ENCODE measurements at places on chromosomes 7 and 10.

DNA sequence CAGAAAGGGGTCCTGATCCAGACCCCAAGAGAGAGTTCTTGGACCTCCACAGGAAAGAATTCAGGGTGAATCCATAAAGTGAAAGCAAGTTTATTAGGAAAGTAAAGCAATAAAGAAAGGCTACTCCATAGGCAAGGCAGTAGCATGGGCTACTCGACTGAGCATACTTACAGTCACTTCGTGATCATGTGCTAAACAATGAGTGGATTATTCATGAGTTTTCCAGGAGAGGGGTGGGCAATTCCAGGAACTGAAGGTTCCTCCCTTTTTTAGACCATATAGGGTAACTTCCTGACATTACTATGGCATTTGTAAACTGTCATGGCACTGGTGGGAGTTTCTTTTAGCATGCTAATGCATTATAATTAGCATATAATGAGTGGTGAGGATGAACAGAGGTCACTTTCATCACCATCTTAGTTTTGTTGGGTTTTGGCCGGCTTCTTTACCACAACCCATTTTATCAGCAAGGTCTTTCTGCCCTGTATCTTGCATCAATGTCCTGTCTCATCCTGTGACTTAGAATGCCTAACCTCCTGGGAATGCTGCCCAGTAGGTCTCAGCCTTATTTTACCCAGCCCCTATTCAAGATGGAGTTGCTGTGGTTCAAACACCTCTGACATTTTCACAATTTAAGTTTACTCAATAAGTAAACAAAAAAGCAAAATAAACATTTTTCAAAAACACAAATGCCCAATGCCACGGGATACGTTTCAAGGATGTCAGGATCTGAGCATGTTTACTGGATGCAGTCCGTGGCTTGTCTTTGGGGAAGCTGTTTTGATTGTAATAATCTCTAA, 37.0 kb downstream of the ALOX5 start:
- no peak for DNase-seq

DNA sequence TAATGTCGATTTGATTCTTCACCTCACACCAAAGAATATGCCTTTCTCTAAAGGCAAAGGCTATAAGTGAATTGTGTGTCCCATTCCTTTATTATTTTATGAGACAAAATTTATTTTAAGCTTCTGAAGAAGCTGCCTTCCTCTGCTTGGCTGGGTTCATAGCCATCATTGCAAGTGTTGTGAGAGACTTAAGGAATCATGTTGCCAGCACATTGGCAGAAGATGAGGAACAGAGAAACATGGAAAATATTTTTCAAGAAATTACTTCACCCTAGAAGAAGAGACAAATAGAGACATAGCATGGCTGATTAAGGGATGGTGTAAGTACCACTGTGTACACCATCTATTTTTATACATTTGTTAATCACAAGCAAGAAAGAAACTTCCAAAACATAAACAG, 230.1 kb upstream of the SEMA3E start:
- DNase-seq = no peak

GRCh38 chr10:119217991-119218490, 10.7 kb downstream of the GRK5 start:
- peak; percentile 57 for DNase-seq

DNA sequence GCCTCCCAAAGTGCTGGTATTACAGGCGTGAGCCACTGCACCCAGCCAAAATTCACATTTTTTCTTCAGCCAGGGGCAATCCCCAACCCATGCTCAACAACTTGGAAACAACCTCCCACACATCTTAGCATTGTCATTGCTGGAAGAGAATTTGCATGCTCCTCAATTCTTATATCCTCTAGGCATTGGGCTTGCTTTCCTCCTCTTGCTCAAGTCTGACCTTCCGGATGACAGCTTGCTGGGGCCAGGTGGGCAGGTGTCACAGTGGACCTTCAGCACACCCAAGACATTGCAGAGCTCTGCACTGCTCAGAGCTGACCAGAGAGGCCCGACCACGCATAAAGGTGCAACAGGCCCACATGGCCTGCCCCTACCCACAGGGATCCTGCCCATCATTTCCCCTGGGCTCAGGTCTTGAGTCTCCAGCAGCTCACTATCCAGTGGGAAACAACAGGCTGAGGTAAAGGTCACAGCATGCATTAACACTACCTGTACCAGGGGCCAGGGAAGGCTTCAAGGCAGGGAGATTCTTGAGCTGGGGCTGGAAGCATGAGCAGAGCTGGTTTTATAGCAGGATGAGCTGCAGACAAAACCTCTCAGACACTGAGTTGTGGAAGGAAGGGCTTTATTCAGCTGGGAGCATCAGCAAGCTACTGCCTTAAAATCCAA, 6.8 kb upstream of the GPR15LG start:
- DNase-seq = no peak

DNA sequence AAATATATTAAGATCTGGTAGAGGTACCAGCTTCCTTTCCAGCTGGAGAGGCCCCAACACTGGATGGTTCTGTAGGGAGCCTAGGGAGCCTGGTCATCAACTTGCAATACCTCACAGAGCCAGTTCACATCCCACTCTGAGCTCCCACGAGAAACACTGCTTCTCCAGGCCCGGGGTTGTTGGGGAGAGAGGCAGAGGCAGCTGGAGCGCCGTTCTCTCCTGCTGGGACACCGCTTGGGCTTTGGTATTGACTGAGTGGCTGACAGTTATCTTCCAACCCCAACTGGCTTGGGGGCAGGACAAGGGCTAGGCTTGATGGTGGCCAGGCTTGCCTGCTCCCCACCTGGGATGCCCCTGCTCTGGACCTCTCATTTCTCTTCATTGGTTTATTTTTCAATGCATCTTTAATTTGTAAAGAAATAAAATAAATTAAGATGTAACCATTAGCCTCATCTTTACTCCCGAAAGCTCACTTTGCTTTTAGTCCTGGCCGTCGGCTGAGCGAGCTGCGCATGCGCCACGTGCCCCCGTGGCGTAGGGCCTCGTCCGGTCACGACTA, 10.0 kb upstream of the CHCHD1 start:
- DNase-seq = no peak

- DNase-seq = no peak
Measured at GRCh38 chr10:43225787-43226153, 41.1 kb downstream of the RASGEF1A start.
